WTC11 (cell line): ENCODE measurements at places on chromosomes 1 and 21.

DNA sequence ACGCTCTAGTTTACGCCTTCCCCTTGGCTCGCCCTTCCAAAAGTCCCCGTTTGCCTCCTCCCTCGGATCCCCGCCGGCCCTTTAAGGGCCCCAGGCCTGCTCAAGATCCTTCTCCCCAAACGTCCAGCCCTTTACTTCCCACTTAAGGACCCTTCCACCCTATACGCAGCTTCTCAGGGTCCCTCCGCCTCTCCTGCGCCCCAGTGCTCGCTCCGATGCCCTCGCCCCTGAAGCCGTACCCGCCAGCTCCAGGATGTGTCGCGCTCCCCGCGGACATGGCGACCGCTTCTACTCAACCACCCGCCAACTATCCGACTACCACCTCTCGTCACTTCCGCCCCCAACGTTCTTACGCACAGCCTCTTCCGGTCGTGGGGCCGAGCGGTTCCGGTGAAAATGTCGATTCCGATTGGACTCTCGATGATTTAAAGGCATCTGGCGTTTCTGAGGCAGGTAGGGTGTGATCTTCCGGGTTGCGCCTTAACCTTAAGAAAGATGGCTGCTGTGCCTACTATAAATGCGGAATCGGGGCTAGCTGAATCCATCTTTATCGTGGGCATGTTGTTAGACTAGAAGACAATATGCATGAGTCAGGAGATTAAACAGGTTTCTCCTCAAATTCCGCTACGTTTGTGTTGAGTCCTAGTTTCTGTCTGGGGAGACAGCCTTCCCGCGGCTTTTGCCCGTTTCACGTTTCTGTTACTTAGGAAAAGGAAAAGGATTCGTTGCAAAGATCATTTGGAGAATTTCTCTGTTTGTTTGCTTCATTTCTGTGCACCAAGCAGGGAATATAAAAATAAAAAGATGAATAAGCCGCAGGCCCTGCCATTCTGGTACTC, at the start of gene KHDC4:
Gene KHDC4, minus strand, starts transcription at position 317 of the 839 bp plus-strand sequence. Its CDS starts 40 bp downstream, at position 277.
- DNase-seq, result peak; percentile 88

- DNase-seq, result no peak
Observed at GRCh38 chr1:33021567-33022431, 14.9 kb downstream of the AK2 start.

- peak; percentile 47 for DNase-seq
Observed at GRCh38 chr1:160416369-160416768, 16.0 kb downstream of the VANGL2 start.

- peak; percentile 77 for DNase-seq
Observed at GRCh38 chr1:26164036-26164860, 4.5 kb downstream of the C1orf232 start.

DNA sequence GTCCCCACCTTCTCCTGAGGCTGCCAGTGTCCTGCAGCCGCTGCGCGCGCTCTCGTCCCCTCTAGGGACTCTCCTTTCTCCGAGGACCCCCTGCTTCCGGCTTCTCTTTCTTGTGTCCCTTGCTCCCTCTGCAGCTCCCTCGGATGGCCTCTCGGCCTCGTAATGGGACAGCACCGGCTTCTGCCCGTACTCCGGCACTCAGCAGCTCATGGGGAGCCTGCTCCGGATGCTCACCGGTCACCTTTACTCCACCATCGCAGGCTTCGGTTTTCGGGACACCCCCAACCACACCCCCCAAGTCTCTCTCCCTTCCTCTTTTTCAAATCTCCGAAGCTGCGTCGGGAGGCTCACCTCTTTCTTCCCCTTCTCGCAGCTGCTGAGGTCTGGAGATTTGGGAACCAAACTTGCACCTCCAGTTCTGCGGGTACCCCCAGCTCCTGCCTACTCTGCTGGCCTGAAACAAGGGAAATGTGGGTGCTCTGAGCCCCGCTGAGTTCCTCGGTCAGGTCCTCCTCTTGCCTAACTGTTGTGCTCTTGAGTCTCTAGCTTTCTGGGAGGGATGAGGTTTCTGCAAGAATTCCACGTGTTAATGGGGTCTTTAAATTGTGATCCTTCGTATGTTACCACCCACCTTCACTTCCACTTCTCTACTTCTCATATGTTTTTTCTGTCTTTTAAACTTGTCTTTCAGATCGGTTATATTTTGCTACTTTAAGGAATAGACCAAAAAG, 930 bp downstream of the CDC14A start:
- peak; percentile 61 for DNase-seq

DNA sequence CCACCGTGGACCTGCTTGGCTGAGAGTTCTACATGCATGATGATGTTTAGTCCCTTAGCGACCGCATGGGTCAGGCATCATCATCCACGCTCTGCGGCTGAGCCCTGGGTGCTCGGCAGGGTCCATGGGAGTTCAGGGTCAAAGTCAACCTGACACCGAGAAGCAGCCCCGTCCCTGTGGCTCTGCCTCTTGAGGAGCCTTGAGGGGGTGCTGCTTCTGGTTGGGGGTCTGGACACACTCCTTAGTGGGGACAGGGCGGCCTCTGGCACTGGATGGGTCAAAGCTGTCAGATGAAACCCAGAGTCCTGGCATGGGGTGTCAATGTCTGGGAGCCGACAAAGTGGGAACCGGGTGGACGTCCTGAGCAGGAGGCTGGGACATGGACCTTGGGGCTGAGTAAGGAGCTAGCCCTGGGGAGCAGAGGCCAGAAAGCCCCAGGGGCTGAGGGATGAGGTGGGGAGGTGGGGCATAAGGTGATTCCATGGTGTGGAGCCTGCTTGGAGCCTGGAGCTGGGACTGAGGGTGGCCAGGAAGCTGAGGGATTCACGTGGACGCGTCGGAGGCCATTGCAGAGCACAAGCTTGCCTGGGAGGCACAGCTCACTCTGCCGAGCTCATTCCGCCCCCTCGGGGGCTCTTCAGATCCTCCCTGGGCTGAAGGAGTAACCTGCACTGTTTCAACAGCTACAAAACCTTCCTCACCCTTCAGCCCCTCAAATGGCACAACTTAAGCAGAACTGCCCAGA, 53.9 kb downstream of the UMODL1 start:
- no peak for DNase-seq

DNA sequence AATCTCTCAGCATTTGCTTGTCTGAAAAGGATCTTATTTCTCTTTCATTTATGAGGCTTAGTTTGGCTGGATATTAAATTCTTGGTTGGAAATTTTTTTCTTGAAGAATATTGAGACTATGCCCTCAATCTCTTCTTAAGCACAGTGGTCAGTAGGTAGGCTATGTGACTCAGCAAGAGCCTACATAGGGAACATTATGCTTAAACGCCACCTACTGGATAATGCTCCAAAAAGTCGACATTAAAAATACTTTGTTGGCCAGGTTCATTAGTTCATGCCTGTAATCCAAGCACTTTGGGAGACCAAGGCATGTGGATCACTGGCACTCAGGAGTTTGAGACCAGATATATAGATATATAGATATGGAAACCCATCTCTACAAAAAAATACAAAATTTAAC, 678.0 kb upstream of the USP24 start:
- DNase-seq, result no peak

GRCh38 chr1:62481681-62482080, 44.8 kb downstream of the USP1 start:
- DNase-seq, result no peak

DNA sequence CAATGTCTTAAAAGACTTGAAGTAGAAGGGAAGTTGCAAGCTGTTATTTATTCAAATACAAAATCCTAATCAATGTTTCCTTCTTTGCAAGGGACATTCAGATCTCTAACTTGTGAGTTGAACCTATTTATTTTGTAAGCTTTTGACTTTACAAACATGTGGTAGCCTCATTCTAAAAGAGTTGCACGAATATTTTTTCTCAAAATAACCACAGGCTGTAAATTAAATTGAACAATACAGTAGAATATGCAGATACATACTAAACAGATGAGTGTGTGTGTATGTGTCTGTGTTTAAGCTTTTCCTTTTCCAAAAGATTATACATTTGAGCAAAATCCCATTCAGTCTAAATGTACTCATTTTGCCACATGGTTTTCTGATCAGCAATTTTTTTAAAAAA, 4.8 kb upstream of the DYNLT5 start:
- DNase-seq, result no peak

DNA sequence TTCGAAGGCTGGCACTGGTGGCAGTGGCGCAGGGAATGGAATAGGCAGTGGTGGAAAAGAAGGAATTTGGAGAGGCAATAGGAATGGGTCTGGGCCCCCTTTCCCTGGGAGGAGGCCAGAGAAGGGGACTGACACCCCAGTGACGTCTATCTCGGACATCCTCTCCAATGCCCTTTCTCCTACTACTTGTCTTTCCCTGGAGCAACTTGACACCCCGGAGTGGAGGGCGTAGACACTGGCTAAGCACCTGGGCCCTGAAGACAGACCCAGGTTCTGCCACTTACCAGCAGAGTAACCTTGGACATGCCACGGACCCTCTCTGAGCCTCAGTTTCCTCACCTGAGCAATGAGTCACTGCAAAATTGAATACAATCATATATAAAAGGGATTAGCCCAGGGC, 86.8 kb downstream of the CAMK2N1 start:
- no peak for DNase-seq

GRCh38 chr1:219477861-219478260, 135.0 kb downstream of the ZC3H11B start:
- no peak for DNase-seq

DNA sequence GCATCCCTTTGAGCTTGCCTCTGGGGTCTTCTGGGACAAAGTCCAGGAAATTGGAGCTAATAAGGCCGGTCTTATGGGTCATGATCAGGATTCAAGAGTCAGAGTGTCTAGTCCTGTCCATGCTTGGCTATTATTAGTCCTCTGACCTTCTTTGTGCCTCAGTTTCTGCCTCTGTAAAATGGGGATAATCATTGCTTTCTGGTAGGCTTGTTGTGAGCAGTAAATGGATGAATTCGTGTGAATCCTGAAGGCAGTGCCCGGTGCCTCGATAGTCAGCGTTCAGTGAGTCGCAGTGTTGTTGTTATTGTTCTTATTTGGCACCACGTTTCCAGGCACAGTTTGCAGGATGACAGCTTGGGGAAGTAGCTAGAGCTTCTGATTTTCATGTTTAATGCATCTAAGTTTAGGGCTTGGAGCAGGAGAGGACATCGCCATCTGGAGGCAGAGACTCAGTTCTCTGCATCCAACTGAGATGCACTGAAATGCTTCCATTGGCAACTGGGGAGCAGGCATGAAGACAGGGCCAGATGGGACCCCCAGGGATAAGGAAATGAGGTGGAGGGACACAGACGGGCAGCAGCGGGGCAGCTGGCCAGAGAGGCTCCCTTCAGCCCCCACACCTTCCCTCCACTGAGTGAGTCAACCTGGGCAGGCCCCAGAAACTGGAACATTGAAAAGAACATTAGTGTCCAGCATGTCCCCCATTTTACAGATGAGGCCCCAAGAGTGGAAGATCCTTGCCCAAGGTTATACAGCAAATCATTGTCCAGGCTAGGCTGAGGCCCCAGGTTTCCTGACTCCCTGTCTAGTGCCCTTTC, 160.3 kb downstream of the PTPRU start:
- DNase-seq, result no peak

DNA sequence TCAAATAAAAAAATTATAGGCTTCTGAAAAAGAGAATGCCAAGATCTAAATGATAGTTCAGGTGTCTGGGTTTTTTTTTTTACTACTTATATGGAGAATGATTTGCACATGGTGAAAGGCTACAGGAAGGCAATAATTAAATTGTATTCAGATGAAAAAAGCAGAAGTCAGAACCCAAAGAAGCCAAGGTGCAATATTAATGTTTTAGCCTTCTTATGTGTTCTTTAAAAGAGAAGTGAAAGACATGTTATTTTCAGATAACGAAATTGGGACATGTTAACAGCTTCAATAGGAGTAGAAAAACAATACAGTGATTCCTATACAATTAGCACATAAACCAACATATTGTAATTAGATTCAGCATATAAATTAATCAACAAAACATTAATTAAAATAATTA, 452.9 kb upstream of the PRMT6 start:
- DNase-seq, result no peak

- no peak for DNase-seq
Observed at GRCh38 chr1:236575523-236575922, 28.8 kb downstream of the HEATR1 start.

- DNase-seq, result no peak
Observed at GRCh38 chr1:208162903-208163302, 81.3 kb downstream of the PLXNA2 start.

DNA sequence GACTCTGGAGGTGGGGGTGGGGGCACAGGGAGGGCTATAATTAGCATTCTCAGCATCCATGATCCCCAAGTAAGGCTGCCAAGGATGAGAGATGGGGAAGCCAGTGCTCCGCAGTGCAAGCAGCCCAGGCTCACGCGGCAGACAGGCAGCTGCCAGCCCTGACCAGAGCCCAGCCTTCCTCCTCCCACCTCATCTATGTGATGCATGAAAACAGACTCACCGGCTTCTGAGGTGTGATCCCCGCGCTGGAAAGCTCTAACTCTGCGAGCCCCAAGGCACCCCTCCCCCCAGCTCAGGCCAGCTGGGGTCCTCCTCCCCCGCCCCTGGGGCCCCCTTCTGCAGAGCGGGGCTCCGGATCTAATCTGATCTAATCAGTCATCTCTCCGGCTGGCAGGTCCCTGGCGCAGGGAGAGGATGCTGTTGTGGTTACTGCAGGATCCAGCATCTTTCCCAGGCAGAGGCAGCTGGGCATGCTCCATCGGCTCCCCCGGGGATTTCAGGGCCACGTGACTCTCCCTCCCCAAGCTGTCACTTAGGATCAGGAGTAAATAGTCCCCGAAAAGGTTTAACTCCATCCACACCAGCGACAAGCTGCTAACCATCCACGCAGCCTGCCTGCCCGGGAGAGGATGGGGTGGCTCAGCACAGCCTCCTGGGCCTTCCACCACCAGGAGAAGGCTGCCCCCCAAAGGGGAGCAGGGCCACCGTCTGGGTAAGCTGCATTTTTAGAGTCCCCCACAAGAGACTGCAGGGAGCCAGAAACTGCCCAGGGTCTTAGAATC, at the start of gene PLEKHA6:
Gene PLEKHA6, minus strand, starts transcription at position 456 of the 782 bp plus-strand sequence. CDS start 86,202 bp downstream, outside the sequence.
- no peak for DNase-seq
